ENCODE measurements at places on chromosomes 7 and 10.

DNA sequence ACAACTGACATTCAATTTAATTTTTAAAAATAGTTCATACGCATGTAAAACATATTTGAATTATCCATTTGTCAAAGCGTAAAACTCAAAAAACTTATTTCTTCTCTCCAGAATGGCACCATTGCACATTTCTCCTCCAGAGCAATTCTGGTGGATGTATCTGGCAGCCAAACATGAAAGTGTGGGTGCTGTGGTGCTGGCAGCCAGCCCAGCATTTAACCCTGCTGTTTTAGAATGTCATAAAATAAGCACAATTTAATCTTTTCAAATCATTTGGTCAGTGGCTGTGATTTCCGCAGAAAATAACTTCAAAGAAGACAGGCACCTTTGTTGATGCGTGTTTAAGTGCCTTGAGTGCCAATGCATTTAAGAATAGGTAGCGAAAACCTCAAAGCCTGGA is 302.7 kb upstream of the MEOX2 start:
- DNase-seq = no peak

GRCh38 chr10:108685863-108686531 is 1237.3 kb downstream of the XPNPEP1 start:
- no peak for DNase-seq

DNA sequence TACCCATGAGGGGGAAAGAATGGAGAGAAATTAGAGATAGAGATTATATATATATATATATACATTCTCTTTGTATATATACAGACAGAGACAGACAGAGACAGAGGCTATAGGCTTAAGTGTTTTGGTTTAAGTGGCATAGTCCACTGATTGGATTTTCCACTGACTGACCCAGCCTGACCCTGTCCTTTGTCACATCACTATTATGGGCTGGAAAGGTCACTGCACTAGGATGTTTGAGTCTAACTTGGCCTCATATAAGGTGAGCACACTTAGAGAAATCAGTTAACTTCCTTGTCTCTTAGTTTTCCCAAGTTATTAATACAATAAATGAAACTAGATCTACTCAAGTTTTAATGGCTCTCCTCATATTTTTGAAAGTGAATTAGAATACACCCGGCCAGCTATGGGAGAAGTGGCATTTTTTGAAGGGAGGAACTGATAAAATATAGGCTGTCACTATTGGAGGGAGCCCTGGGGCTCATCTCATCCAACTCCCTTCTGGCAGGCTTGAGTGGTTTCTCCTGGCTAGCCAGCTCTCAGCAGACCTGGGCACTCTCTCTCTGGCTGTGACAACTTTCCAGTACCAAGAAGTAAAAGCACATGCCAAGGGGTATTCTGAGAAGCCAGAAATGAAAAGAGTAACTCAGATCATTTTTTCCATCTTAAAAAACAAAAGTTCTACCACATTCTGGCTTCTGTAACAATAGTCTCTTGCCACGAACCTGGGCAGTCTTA is 455.6 kb upstream of the ANKRD30A start:
- no peak for DNase-seq

GRCh38 chr10:44511601-44512000 is 126.7 kb upstream of the CXCL12 start:
- no peak for DNase-seq

GRCh38 chr7:2222516-2222915 is 10.2 kb downstream of the MAD1L1 start:
- DNase-seq = no peak

DNA sequence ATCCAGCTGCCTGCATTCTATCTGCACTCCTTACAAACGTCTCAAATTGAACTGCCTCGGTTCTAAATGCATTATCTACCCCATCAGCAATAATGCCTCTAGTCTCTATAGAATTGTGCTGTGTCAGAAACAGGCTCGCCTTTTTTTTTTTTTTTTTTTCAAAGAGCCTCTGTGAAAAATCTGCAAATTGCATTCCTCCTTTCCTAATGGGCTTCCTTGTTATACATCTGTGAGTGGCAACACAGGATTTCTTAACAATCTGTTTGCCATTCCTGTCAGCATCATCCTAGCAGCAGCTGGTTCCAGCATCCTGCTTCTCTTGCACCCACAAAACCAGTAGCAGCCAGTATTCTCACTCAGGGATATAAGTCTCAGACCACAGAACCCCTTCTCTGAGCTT is 413.5 kb upstream of the SEMA3D start:
- no peak for DNase-seq

DNA sequence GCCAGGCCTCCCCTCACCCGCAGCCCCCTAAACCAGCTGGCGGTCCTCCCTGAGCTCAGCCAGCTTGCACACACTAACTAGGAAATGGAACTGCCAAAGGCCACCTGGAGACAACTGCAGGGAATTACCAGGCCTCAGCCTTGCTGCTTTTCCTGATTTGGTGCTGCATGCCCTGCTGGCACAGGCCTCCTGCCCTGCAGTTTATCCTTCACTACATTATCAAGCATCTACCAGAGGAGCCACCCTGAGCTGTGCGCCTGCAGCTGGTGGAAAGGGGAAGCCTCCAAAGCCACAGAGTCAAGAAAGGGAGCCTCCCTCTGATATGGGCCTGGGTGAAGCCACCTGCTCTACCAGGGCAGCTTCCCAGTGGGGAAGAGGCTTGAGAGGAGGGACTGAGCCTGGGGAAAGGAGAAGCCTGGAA is 139.8 kb downstream of the GRID1 start:
- no peak for DNase-seq

DNA sequence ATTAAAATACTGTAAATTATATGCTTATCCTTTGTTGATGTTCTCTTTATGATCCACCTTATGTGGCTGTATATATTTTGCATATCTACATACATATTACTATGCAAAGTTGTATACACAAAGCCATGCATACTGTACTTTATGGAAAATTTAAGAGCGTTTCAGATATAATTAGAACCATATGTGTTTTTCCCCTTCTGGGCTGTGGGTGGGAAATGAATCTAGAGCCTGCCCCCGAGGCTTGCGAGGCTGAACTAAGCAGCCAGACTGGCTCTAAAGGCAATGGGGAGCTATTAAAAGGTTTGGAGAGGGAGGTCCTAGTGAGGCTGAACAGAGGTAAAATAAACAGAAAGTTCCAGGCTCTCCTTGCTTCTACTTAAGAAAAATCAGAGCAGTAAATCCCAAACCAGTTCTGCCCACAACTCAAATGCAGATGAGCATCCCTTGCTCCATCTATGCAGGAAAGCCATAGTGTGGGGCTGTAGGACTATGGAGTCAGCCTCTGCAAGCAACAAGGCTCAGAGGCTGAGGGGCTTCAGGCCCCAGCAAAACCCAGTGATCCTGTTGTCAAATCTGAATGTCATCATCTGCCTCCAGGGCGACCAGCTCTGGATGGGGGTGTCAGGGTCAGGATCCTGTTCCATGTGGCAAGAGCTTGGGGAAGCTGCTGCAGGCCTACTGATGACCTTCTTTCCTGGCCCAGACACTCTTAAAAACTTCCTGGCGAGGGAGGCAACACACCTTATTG is 14.1 kb upstream of the DDIT4 start:
- DNase-seq = no peak

- no peak for DNase-seq
Measured at GRCh38 chr10:95400787-95401186, 110.0 kb upstream of the PDLIM1 start.

DNA sequence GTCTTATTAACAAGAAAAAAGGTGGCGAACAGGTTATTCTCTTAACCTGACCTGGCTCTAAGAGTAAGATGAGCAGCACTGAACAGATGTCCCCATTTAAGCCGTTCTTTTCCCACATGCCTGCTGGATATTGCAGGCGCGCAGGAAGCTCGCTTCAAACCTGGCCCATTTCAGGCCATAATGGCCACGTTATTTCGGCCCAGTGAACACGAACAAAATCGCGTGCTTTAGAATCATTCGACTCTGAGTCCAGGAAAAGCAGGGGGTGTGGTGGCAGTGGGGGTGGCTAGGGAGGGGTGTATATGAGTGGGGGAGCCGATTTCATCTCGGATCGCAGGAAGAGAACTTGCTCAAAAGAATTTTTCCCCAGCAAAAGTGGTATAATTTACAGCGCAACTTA is 6.6 kb upstream of the SP8 start:
- DNase-seq = no peak

DNA sequence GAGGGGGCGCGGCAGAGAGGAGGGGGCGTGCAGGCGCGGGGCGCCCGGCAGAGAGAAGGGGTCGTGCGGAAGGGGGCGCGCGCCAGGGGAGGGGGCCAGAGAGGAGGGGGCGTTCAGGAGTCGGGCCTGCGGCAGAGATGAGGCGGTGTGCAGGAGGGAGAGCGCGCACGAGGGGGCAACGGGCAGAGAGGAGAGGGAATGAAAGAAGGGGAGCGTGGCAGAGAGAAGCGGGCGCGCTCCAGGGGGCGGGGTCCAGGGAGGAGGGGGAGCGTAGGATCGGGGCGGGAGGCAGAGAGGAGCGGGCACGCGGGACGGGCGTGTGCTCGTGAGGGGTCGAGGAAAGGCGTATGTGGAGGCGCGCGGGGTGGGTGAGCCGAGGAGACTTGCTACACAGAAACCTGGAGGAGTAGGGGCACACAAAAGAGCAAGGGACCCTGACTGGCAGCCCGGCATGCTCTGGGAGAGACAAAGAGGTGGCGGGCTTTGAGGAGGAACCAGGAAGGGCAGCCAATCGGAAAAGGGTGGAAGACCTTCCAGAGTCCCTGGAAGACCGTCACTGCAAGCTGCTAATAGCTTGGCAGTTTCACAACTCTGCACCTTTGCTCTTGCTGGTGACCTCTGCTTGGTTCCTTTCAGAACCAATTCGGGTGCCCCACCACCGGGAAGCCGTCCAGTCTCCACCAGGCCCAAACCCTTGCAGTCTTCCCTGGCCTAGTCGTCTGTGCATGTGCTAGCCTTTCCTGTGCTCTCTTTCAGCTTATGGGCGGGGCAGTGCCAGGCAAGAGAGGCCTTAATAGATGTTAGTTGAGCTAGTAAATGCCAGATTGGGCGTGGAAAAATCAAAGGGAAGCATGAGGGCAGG is 639 bp downstream of the DYDC2 start:
- DNase-seq = no peak

DNA sequence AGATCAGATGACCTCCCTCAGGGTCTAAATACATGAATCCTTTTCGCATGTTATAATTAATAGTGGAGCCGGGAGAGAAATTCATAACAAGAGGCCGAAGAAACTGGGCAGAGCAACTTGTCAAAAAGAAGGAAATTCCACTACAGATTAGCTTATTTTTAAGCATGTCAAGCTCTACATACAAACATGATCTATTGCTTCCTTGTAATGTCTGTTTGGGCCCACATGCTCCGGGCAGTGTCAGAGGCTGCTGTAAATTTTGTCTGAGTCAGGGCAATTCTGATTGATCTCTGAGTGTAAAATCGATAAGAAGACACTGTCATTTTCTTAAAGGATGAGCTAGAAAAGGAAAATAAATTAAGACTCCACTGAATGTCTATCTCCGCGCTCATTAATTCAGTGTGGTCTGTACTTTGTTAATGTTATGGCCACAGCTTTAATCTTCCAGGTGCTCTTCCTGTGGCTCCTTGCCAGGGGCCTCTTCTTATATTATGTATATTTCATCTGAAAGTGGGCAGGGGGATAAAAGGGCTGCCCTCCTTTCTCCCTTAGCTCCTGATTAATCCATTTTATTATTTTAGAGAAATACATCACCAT is 194.1 kb upstream of the SP8 start:
- no peak for DNase-seq

DNA sequence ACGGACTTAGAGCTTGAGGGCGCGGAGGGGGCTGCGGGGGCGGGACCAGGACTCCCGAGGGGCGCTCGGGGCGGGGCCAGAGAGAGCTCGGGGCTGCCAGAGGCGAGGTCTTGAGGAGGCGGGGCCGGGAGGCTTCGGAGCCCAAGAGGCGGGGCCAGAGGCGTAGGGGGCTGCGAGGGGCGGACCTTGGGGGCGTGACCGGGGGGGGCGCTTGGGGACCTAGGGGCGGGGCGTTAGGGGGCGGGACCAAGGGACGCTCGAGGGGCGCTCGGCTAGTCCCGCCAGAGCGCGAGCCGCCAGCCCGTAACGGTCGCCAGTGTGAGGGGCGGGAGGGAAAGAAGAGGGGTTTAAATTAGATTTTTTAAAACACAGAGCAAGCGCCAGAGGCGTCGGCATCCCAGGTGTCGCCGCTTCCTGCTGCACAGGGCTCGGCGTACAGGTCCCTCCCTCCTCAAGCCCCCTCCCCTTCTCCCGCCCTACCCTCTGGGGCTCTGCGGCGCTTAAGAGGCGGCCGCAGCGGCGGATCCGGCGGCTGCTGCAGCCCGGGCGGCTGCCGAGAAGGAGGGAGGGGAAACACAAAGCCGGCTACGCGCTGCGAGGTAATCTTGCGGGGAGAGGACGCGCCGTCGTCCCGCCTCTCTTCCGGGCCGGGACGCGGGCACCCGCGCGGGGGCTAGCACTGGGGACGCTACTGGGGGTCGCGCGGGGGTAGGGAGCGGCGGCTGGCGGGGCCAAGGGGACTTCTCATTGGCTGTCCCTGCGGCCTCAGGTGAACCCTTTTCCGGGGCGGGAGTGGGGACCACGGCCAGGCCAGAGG is at the start of gene ADD3:
Gene ADD3 (plus strand): TSS at position 284 of the 817 bp plus-strand sequence. CDS start 92,670 bp downstream, outside the sequence.
- DNase-seq = peak; percentile 85

GRCh38 chr7:49344556-49344955 is 420.2 kb downstream of the CDC14C start:
- no peak for DNase-seq

DNA sequence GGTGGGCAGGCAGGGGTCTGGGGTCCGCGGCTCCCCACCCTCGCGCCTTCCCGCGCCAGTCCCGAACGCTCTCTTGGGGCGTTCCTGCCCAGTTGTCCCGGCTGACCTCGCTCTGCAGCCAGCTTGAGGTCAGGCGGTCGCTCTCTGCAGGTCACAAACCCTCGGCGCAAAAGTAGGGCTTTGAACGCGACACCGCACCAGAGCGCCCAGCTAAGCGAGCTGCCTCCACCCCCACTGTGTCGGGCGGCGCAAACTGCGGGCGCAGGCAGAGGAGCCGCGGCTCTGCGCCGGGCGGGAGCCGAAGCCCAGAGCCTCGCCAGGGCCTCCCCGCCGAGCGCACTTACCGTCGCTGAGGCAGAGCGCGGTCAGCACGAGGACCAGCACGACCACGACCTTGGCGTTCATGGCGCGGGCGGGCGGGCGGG is 284 bp downstream of the CXCL12 start:
- peak; percentile 36 for DNase-seq

DNA sequence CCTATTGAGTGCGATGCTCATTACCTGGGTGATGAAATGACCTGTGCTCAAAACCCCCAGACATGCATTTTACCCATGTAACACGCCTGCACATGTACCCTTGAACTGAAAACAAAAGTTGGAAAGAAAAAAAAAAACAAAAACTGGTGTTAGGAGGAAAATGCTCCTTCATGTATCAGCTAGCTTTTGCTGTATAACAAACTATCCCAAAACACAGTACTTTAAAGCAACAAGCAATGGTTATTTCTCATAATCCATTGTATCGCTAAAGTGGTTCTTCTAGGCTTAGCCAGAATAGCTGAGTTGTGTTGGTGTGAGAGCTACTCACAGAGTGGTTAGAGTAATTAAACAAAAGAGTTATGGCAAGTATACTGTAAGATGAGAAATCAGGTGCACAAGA is 12.2 kb upstream of the GALNT11 start:
- no peak for DNase-seq

- no peak for DNase-seq
Measured at GRCh38 chr7:29090836-29091601, 55.3 kb downstream of the CPVL start.

All from GM12892 (cell line).